ENCODE measurements at places on chromosomes 16 and 17.

- no peak for DNase-seq
Observed at GRCh38 chr17:78969865-78970264, 9.9 kb downstream of the LGALS3BP start.

DNA sequence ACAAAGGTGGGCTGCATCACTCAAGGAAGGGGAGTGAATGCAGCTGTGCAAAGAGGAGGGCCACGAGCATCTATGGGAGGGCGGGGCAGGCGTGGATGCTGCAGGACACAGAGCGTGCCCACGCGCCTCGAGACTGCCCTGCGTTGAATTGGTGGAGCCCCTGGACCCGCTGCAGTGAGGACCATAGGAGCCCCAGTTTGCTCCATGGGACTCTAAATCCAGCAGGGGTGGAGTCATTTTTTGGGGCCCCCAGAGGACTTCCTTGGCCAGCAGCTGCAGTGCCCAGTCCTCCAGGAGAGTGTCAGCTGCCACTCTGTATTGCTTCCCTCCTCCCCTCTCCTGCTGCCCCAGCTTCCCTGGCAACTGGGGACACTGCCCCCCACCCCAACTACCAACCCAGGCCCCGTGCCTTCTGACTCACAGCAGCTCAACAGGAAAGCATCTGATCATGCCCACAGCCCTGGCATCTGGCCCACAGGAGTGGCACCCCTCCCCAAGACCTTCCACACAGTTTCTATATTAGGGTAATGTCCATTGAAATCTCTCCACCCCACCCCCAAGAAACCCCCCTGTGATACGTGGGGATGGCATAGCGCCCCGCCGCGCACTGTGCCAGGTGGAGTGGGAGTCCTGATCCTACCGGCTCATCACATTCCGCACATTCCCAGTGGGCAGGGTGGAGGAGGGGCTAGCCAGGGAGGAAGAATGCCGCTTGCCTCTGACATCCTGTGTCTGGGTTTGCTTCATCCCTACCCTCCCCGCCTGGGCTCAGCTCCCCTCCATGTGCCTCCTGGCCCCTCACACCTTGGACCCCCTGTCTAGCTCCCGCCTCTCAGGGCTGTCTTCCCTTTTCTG lies 27.8 kb upstream of the ITGA3 start:
- no peak for DNase-seq

- no peak for DNase-seq
Observed at GRCh38 chr16:11149011-11149616, 106.9 kb downstream of the SOCS1 start.

GRCh38 chr16:75086281-75086680 lies 30.3 kb downstream of the LDHD start:
- DNase-seq, result no peak

DNA sequence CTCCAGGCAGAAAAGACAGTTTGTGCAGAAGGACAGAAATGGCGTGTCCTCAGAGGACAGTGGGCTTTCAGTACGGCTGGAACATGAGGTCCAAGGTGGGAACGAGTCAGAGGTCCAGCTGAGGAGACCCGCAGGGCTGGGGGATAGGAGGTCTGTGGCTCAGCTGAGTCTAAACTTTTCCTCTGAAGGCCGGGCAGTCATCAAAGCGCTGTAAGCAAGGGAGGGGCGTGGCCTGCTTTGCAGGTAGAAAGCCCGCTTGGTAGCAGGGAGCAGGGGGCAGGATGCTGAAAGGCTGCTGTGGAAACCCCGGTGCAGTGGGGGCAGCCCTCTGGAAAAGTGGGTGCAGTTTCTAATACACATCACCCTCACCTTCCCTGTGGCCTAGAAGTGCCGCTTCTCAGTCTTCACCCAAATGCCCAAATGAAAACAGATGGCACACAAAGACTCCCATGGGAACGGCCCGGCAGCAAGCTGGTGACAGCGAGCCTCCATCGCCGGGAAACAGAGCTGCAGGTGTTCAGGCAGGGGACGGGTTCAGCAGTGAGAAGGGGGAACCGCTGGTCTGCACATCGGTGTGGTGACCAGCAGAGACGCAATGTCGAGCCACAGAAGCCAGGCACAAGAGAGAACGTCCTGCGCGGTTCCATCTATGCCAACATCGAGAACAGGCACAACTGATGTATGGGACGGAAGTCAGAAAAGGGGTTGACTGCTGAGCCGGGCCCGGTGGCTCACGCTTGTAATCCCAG lies 12.2 kb upstream of the OSGIN1 start:
- no peak for DNase-seq

DNA sequence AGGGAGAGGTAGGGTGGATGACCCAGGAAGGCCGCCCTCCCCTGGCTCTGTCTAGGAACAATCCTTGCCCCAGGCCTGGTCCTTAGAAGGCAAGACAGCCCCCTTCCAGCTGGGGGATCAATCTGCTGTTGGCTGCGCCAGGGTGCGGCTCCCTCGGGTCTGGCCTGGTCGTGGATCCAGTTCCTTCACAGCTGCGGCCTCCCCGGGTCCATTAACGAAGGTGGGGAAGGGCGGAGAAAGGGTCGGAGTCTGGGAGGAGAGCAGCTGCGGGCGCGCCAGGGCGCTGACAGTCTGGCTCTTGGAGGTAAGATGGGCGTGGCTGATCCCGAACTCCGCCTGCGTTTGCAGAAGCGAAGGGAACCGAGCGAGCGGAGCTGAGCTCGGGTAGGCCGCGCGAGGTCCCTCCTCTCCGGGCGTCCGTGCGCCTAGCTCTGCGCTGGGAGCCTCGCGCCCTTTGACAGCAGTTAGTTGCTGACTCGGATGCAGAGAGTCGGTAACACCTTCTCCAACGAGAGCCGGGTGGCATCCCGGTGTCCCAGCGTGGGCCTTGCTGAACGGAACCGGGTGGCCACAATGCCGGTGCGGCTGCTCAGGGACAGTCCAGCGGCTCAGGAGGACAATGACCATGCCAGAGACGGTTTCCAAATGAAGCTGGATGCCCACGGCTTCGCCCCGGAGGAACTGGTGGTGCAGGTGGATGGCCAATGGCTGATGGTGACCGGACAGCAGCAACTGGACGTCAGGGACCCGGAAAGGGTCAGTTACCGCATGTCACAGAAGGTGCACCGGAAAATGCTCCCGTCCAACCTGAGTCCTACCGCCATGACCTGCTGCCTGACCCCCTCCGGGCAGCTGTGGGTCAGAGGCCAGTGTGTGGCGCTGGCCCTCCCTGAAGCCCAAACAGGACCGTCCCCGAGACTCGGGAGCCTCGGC lies at the start of gene HSPB9:
Gene HSPB9 (plus strand): TSS at position 434 of the 933 bp plus-strand sequence. CDS start 47 bp downstream, at position 481.
- DNase-seq, result no peak

- DNase-seq, result no peak
Observed at GRCh38 chr17:76892329-76892728, 24.1 kb downstream of the MGAT5B start.

GRCh38 chr16:84341528-84342295 lies 26.6 kb upstream of the ATP2C2 start:
- DNase-seq, result no peak

DNA sequence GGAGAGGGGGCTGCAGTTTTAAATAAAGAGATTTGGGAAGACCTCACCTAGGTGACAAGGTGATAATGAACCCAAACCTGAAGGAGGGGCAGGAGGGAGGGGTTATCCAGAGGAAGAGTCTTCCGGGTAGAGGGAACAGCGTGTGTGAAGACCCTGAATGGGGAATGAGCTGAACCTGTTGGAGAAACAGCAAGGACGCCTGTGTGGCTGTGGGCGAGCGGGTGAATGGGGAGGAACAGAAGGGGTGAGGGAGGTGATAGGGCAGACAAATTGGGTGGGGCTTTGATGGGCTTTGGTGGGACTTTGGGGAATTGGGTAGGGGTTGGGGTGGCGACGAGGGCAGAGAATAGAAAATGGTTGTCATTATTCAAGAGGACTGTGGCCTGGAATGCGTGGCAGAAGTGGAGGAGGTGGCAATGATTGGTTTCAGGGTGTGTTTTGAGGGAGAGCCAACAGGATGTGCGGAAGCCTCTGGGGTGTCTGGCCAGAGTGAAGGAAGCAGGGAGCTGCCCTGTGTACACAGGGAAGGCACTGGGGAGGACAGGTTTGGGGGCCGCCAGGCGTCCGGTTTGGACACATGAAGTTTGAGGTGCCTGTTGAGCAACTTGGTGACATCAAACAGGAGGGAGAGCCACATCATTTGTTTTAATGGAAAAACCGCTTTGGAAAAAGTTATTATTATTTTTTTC lies 48.7 kb downstream of the NKD1 start:
- no peak for DNase-seq

- DNase-seq, result no peak
Observed at GRCh38 chr16:62135911-62136310, 99.7 kb upstream of the CDH8 start.

DNA sequence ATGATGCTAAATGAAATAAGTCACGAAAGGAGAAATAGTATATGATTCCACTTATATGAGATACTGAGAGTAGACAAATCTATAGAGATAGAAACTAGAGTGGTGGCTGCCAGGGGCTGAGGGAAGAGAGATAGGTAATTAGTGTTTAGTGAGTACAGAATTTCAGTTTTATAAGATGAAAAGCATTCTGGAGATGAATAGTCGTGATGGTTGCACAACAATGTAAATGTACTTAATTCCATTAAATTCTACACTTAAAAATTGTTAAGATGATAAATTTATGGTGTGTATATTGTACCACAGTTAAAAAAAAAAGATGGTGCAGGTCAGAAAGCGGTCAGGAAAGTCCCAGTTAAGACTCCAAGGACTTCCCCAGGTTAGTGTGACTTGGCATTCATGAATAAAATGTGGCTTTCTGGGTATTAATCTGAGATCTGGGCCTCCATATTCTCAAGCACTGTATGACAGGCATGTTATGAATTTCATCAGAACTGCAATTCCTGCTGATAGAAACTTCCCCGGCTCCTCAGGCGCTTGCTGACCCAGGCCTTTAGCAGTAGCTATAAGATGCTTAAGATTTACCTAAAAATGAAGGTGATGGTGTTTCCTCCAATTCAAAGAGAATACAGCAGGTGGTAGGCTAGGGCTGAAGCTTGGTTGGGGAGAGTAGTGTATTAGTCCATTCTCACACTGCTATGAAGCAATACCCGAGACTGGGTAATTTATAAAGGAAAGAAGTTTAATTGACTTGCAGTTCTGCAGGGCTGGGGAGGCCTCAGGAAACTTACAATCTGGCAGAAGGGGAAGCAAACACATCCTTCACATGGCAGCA lies 115.3 kb upstream of the SOX9 start:
- no peak for DNase-seq

Measured in AG04450 (cell line).